ENCODE measurements at places on chromosomes 1 and 21.

DNA sequence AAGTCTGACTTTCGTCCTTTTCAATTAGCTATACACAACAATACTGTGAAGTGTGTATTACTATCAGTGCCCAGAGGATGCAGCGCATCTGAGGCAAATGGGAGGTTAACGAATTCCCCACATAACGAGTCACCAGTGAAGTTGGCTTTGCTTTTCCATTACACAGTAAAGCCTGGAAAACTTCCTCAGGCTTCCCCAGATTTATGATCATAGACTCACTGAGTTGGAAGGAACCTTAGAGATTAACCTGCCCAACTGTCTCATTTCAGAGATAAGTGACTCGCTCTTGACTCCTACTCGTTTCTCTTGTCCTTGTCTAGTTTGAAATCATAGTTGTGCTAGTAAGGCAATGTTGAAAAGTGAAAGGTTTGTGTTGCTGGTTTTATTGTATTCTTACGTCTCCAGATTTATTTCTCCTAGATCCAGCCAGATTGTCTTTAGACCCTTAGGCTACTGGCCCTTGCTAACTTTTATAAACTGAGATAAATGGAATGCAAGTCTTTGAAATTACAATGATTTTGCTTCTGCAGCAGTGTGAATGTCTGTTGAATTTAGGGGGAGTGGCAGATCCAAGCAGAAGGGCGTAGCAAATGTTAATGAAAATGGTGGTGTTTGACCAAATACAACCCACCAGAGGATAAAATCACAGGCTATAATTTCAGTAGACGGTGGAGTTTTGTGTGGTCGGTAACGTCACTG lies 17.3 kb downstream of the S1PR1 start:
- no peak for DNase-seq

- no peak for DNase-seq
Measured at GRCh38 chr1:174913225-174913903, 86.4 kb upstream of the CACYBP start.

GRCh38 chr1:32953495-32953894 lies 11.1 kb downstream of the RNF19B start:
- DNase-seq: no peak

GRCh38 chr1:91804546-91805023 lies 81.4 kb downstream of the TGFBR3 start:
- DNase-seq: no peak

- no peak for DNase-seq
Measured at GRCh38 chr1:165570078-165570477, 26.3 kb downstream of the LRRC52 start.

DNA sequence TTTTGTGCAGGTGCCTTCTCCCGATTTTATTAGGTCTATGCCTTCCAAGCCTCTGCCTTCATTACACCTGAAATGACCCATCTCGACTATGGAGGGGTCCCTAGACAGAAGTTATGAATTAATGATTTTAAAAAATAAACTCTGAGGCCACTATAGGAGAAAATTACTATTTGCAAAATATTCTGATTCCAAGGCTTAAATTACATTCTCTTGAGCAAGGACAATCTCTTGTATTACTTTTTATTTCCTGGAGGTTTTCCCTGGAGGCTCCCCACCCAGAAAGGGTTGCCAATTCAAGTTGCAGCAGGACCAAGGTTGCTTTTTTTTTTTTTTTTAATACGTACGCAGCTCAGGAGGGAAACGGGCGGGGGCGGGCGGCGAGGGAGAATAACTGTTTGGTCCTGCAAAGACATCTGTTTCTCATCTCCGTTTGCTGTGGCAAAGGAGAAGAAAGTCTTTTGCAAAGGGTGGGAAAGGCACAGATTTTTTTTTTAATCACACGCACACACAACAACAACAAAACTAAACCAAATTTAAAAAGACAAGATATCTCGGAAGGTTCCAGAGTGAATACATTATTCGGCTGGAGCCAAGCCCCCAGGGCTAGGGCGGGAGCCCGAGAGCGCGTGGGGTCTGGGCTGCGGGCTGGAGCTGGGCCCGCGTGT lies 618 bp upstream of the SERTAD4 start:
- DNase-seq: no peak

DNA sequence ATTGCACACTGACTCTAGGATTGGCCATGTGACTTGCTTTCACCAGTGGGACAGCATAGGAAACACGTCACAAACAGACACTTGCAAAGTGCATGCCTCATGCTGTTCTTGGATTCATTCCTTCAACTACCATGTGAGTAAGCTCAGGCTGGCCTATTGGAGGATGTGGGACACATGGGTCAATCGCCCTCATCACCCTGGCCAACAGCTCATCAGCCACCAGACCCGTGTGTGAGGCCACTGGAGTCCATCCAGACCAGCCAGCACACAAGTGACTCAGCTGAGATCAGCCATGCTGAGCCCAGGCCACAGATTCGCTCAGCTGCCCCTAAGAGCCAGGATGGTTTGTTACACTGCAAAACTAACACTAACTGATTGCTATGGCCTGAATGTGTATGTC lies 216.1 kb upstream of the GRIK3 start:
- no peak for DNase-seq

GRCh38 chr1:109926662-109927300 lies 16.1 kb downstream of the CSF1 start:
- DNase-seq: no peak

DNA sequence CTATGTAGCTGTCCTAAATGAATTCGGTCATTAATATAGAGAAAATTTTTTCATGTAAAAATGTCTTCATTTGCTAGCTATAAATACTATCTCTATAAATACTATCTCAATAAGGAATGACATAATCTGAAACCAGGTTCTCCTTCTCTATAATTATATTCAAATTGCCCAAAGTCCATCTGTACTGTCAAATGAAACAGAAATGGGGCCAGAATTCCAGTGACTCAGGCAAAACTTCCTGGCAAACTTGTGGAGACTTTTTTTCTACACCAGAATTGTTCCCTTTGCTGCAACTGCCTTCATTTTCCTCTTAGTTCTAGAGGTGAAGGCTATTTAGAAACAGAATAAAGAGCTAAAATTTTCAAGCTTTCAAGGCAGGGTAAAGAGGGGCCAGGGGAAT lies 152.5 kb downstream of the KCNH1 start:
- DNase-seq: no peak

- no peak for DNase-seq
Measured at GRCh38 chr1:86741947-86742572, 37.7 kb downstream of the SH3GLB1 start.

GRCh38 chr1:246281195-246281594 lies 225.9 kb downstream of the SMYD3 start:
- DNase-seq: no peak

DNA sequence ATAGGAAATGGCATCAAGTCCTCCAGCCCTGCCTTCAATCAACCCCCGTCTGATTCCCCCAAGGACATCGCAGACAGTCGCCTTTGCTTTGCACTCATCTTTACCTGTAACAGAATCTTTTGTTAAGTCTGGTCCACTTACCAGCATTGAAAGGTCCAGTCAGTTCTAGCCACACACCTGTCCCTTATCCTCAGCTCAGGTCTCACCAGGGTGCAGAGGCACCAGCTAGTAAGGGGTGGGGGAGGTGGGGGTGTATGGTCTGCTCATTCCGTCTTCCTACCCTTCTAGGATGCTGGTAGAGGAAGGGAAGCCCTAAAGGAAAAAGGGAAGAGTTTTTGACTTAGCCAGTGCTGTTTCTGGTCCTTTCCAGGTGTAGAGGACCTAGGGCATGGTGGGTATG lies 427.7 kb downstream of the MATN1 start:
- DNase-seq: no peak

- no peak for DNase-seq
Measured at GRCh38 chr1:235939480-235939775, 72.7 kb upstream of the LYST start.

GRCh38 chr21:31873696-31874599 lies 1.1 kb downstream of the HUNK start:
- DNase-seq: no peak

DNA sequence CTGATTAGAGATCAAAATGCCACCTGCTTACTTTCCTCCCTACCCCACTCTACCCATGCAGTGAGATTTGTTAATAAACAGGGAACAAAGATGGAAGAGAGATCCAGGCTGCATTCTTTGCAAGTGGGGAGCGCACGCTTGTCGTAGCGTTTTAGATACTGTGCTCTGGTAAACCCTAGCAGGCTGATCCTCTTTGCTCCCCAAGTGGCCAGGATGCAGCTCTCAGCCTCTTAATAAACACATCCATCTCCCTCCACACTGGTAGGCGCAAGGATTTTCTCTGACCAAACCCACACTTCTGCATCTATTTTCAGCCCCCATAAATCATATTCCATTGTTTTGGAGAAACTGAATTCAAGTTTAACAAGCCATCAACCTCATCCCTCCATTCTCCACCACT lies 2.9 kb downstream of the PGBD5 start:
- DNase-seq: no peak

- DNase-seq: no peak
Measured at GRCh38 chr1:33609739-33610138, 137.3 kb downstream of the ZSCAN20 start.

GRCh38 chr1:211830055-211830327 lies 572 bp downstream of the LPGAT1 start:
- DNase-seq: no peak

DNA sequence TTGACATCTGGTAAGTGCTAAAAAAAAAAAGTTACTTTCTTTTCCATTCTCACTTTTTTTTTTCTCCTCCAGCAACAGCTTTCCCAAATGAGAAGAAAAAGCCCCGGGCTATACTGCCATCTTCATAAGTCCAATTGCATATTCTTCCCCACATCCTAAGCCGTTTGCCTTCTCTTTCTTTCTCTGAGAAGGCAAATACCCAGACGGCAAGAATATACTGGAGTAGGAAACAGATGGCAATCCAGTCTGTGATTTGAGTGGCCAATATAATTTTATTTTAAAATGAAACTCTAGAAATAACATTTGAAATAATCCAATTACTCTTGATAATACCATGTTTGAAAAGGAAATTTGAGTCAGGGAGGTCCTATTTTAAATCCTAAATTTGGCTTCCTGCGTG lies 44.6 kb upstream of the GREM2 start:
- DNase-seq: no peak

- peak; percentile 84 for DNase-seq
Measured at GRCh38 chr1:165367375-165367993, 11.0 kb upstream of the LMX1A start.

DNA sequence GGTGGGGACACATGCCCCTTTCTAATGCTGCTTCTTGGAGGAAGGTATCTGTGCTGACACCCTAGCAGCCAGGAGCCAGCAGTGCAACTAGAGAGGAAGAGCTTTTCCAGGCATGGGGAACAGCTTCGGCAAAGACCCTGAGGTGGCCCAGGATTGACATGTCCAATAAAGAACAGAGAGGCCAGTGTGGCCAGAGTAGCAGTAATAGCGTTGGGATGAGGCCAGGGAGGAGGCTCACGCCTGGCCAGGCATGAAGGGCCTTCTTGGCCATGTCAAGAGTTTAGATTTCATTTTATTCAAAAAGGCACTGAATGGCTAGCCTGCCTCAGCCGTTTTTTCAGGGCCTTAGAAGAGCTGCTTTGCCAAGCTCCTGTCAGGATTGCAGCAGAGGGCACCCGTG lies 16.3 kb upstream of the ADAMTSL4 start:
- no peak for DNase-seq
